ENCODE measurements at places on chromosomes 1 and 21. TPM values are rescaled to one million over a fixed set of nuclear protein-coding genes. Genes with fewer than 3 reads are reported as not detected.

DNA sequence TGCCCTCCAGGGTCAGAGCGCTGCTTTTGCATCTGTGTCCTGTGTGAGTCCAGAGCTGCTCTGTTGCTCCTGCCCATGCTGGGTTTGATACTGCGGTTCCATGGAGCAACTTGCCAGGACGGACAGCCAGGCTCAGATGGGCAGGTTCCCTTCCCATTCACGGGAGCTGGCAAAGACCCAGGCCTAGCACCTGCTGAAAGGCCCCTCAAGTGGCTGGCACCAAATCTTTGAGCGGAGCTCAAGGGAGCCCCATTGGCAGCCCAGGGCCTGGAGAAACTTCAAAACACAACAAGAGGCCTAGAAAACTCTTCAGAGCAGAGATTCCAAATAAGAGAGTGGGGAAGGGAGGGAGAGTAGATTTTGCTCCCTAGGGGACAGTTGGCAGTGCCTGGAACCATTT lies 97.2 kb downstream of the ACTL8 start:
- no peaks in the 10 kb centered on the region for H3K36me3 ChIP-seq
- H3K27me3 ChIP-seq = no peaks in the 10 kb centered on the region
- H3K27ac ChIP-seq = no peak overlapping the region
- no peaks in the 10 kb centered on the region for H3K4me1 ChIP-seq
- no peak overlapping the region for H3K4me3 ChIP-seq

DNA sequence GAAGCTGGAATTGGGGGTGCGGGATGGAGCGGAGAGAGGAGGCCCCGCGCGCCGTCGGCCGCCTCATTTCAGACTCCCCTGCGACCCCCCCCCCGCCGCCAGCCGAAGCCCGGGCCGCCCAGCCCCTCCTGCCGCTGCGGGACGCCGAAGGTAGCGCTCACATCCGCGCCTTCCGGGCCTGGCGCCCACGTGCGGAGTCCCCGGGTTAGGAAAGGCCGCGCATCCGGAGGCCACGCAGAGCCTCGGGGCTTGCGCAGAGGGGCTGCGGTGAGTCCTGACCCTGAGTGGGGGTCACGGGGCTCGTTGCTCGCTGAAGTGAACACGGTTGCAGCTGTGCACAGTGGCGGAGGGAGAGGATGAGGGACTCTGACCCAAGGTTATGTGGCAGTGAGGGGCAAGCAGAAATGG lies 552 bp upstream of the ZNF496 start:
- H3K27me3 ChIP-seq = no peaks in the 10 kb centered on the region
- DNase-seq = peak; percentile 79
- H3K27ac ChIP-seq = peak overlapping the region; percentile 98
- H3K36me3 ChIP-seq = peaks cover 18% of the 10 kb centered on the region
- peak overlapping the region; percentile 91 for H3K4me3 ChIP-seq
- peaks cover 7% of the 10 kb centered on the region for H3K4me1 ChIP-seq

GRCh38 chr1:100065969-100066227 lies 66.8 kb downstream of the SASS6 start:
- H3K4me1 ChIP-seq = no peaks in the 10 kb centered on the region
- no peak overlapping the region for H3K4me3 ChIP-seq
- DNase-seq = no peak
- H3K27me3 ChIP-seq = no peaks in the 10 kb centered on the region
- peak overlapping the region; percentile 5 for H3K27ac ChIP-seq
- peaks cover 75% of the 10 kb centered on the region for H3K36me3 ChIP-seq

DNA sequence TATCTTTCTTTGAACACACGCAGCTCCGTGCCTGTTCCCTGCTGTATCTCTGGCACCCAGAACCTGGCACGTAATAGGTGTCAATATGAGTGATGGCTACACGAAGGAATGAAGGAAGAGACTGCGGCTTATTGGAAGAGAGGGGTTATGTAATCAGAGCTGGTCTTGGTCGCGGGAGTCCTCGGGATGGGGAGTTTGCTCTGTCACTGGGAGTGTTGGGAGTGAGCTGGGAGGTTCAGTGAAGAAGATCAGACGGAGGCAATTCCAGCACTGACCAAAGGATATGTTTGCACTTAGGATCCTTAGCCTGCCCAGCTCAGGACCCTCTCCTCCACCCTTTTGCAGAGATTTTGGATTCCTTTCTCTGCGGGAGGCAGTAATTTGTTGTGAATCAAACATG lies 709.1 kb downstream of the PTPRU start:
- no peak overlapping the region for H3K4me3 ChIP-seq
- no peak overlapping the region for H3K27ac ChIP-seq

DNA sequence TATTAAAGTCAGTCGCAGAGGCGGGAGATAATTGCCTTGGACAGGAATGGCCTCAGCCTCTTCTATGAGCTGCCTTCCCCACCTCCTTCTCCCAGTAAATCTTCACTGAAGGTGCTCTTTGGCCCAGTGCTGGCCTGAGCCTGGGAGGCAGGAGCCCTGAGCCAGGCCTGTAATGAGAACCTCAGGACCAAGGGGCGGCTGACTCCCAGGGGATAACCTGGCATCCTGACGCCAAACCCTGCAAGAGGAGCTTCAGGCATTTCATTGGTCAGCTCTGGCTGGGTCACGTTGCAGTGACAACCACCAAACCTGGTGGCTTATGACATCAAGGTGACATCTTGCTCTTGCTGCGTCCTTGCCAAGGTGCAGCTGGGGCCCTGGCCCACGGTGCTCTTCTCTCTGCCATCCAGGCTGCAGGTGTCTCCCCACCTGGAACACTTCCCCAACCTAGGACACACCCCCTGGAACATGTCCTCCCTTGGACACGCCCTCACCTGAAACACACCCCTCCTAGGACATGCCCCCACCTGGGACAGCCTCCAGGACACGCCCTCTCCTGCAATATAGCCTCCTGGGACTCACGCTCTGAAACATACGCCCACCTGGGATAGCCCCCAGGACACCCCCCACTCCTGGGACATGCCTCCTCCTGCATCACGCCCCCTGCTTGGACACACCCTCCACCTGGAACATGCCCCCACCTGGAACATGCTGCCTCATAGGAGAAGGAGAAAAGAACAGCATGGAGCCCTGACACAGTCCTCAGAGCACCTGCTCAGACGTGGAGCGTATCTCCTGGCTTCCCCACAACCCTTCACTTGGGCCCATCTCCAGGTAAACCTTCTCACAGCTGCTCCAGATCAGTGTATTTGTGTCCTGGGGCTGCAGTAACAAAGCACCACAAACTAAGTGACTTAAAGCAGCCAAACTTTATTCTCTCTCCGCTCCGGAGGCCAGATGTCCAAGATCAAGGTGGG lies 333.6 kb downstream of the NPHP4 start:
- no peaks in the 10 kb centered on the region for H3K36me3 ChIP-seq
- no peak for DNase-seq
- no peaks in the 10 kb centered on the region for H3K4me1 ChIP-seq

DNA sequence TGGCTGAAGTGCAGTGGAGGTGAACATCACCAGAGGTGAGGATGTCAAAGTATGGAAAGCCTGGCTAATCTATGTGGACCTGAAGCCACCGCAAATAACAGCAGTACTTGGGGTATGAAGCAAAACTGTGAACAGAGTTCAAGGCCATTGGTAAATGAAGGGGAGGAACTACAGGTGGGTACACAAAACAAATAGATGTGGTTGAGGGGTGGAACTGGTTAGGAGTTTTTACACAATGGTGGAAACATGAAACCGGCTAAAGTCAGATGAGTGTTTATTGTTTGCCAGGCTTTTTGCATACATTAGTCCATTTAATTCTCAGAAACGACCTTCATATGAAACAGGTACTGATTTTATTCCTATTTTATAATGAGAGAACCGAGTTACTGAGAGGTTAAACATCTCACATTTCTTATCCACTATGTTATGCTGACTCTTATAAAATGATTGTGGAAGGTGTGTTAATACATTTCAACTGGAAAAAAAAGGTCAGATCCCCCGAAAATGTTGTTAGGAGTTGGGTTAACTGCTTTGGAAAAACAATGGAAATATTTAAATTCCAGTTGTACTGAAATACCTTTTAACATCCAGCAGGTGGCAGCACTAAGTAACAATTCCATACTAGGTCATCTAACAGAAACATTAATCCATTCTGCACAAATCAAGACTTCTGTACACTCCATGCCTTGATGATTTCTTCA lies 44.3 kb upstream of the GTF2B start:
- no peaks in the 10 kb centered on the region for H3K4me1 ChIP-seq
- H3K4me3 ChIP-seq = no peak overlapping the region
- DNase-seq = no peak

- H3K27ac ChIP-seq = no peak overlapping the region
- H3K27me3 ChIP-seq = no peaks in the 10 kb centered on the region
- H3K36me3 ChIP-seq = no peaks in the 10 kb centered on the region
- DNase-seq = no peak
Observed at GRCh38 chr21:40373761-40374160, 473.2 kb downstream of the DSCAM start.

DNA sequence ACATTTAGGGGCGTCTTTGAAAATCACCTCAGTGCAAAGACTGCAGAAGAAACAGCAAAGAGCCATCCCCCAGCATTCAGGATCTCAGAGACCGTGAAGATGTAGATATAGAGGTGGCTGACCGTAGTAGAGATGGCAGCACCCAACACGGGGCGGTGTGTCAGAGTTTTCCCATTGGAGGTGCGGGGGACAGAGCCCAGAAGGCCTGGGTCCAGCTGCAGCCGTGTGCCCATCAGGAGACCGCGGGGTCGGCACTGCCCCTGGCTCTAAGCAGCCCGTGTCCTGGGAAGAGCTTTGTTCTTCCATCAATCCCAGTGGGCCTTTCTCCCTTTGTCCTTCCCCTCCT lies 1.1 kb downstream of the GABRD start:
- H3K36me3 ChIP-seq = no peaks in the 10 kb centered on the region
- H3K27me3 ChIP-seq = peaks cover 25% of the 10 kb centered on the region
- H3K4me3 ChIP-seq = no peak overlapping the region

GRCh38 chr1:25614501-25615171 lies 2.0 kb upstream of the MAN1C1 start:
- H3K4me3 ChIP-seq = no peak overlapping the region
- peaks cover 19% of the 10 kb centered on the region for H3K4me1 ChIP-seq
- H3K27ac ChIP-seq = no peak overlapping the region

DNA sequence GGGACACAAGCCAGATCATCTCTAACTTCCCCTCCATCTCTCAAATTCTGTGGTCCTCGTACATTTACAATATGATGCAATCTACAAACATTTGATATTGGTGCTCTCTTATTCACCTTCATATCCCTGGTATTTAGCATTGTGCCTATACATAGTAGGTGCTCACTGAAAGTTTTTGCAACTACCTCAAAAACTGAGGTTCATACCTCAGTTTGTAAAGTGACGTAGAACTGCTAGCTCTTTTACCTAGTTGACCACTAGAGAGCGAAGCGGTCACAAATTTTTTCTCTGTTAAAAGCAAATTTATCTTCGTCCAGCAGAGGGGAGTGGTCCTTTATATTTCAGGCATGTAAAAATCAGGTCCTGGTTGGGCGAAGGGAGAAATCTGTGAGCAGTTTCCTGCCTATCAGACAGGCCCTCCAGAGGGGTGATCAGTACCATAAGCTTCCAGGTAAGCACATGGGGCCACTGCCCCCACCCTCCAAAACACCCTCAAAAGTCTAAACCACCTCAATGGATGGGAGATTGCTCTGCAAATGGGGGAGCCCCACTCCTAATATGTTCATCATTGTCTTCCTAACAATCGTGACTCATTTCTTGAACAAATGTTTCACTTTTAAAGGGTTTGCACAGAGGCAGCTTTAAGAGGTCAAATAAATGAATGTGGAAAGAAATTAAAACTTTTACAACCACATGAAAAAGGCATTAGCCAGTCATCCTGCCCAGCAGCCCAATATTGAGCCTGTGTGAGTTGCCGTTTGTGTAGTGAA lies 10.6 kb upstream of the HLCS start:
- no peaks in the 10 kb centered on the region for H3K27me3 ChIP-seq
- H3K4me3 ChIP-seq = no peak overlapping the region
- no peak for DNase-seq
- no peaks in the 10 kb centered on the region for H3K4me1 ChIP-seq
- H3K27ac ChIP-seq = no peak overlapping the region

DNA sequence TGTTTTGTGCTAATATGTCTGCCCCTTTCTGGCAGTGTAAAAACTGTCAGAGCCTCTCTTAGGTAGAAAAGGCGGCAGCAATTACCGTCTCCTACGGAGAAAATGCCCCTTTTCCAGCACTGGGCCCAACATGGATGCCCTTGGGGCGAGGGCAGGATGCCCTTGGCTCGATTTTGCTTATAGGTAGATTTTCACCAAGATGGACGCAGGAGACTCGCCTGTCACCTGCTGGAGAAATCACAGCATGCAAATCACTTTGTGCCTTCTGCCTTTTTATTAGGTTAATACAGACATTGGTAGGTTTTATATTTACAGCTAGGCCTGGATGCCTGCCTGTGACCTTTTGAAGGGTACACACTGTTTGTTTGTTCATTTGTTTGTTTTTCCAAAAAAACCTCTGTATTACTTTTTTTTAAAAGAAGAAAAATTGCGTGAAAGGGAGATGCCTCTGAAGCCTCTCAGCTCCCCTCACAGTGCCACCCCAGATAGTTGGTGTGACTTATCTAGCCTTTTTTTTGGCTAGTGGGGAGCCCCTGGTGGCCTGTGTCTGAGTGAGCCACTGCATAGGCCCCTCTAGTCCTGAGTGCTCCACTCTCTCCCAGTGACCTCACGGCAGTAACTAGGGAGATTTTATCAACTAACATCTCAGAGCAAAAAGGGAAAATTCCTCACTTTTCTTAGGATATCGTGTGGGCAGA lies 2.5 kb downstream of the ATP1B1 start:
- no peak for DNase-seq
- peak overlapping the region; percentile 21 for H3K27ac ChIP-seq
- H3K36me3 ChIP-seq = peaks cover 4% of the 10 kb centered on the region
- H3K4me3 ChIP-seq = peak overlapping the region; percentile 96
- no peaks in the 10 kb centered on the region for H3K27me3 ChIP-seq

Gene PRR9
- total RNA-seq = not detected

Gene LRRN2
- total RNA-seq = 6.5 TPM

Gene NHLH2
- total RNA-seq = not detected

Gene KCNE2
- total RNA-seq = not detected

Gene CFHR1
- total RNA-seq = 16.0 TPM

Gene GART
- 22.4 TPM for total RNA-seq

Gene SIK1
- 1.4 TPM for total RNA-seq

Gene AGT
- total RNA-seq = 79.0 TPM
